ENCODE measurements at places on chromosomes 7 and 10.

DNA sequence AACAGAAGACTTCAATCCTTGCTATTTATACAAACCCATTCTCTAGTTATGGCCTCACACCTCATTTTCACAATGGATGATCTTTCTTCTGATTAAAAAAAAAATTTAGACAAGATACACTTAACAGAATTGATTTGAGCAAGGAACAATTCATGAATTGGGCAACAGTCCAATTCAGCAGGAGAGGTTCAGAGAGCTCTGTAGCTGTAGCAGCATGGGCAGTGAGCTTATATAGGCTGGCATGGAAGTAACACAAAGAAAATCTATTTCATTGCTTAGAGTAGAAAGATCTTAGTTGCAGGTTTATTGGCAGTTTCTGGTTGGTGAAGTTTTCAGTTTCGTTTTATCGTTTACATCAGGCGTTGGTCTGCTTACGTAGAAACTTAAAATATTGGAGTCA lies 23.0 kb upstream of the LRGUK start:
- no peak for DNase-seq

DNA sequence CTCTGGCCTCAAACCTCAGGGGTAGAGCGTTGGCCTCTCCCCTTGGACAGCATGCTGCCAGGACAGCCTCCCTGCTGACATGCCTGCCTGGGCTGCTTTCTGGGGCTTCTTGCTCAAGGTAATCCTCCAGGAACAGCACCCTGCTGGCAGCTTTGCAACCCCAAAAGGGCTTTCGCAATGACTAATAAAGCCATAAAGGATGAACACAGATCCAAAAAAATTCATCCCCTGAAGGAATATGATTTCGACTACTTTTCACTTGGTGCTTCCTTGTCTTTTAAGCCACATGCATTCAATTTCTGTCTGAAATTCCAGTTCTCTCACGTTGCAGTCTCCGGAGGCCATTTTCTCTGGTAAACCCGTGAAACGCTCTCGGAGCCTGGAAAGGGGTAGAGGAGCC lies 15.1 kb upstream of the SH3PXD2A start:
- DNase-seq = no peak

GRCh38 chr10:1872151-1872726 lies 134.9 kb upstream of the ADARB2 start:
- DNase-seq = no peak

- no peak for DNase-seq
Observed at GRCh38 chr7:44256459-44256858, 55.7 kb downstream of the YKT6 start.

DNA sequence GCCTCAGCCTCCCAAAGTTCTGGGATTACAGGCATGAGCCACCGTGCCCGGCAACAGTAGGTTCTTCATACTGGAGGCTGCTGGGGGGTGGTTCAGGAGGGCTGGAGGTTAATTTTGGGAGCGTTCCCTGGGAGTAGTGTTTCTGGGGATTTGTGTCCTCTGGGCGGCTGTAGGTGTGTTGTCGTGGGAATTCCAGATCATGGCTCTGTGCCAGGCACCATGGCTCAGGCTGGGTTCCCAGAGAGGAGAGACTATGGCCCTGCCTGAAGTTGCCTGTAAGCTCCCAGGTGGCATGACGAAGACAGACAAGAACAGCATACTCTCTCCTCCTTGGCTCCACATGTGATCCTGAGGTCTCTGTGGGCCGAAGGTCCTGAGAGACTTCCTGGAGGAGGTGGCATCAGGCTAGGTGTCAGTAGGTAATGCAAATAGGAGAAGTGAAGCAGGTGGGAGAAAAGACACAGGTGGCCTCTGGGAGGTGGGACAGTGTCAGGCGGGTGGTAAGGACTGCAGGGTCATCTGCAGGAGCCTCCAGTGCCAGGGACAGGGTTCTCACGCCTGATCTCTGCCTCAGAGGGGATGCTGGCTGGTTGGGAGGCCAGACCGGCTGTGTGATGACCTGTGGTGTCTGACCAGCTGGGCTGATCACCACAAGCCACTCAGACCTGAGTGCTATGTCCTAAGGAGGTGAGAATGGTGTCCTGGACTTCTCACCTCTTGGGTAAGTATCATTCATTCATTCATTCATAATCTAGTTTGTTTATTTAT lies 18.7 kb downstream of the CLIP2 start:
- DNase-seq = no peak

DNA sequence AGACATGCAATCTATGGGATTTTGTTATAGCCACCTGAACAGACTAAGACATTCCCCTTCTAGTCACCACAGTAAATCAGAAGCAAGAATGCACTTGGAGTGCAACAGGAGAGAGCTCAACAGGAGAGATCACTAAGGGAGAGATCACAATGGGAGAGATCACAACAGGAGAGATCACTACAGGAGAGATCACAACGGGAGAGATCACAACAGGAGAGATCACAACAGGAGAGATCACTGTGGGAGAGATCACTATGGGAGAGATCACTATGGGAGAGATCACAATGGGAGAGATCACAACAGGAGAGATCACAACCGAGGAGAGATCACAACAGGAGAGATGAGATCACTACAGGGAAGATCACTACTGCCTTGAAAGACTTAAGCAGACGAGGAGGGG lies 238.5 kb upstream of the PITRM1 start:
- no peak for DNase-seq

DNA sequence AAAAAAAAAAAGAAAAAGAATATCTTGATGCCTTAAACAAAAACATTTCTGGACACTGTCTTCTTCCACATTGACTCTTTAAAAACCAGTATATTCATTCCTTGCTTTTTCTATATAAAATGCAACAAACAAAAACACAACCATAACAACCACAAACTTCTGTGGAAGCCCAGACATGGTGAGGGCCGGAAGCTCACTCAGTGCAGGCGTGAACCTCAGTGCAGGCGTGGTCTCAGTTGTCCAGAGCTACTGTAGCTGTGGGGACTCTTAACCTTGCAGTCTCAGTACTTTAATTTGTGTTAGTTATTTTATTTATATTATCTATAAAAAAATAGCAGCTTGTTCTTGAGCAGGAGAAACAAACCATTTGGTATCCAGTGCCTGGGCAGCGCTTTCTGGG lies 131.8 kb downstream of the DOCK1 start:
- no peak for DNase-seq

- no peak for DNase-seq
Observed at GRCh38 chr10:122050311-122050710, 61.3 kb downstream of the TACC2 start.

DNA sequence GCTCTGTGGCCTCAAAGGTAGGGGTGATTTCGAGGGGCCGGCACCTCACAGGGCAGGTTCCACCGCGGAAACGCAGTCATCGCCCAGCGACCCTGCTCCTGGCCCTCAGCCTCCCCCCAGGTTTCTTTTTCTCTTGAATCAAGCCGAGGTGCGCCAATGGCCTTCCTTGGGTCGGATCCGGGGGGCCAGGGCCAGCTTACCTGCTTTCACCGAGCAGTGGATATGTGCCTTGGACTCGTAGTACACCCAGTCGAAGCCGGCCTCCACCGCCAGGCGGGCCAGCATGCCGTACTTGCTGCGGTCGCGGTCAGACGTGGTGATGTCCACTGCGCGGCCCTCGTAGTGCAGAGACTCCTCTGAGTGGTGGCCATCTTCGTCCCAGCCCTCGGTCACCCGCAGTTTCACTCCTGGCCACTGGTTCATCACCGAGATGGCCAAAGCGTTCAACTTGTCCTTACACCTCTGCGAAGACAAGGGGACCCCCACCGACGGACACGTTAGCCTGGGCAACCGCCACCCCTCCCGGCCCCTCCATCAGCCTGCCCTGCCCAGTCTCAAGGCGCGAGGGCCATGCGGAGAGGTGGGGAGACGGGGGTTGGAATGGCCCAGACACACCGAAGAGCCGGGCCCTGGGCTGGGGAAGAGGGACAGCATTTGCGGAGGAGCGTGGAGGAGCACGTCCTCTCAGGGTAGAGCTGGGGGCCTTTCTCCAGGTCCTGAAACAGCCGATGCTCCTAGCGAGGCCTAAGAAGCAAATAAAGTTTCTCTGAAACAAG lies 6.0 kb downstream of the SHH start:
- DNase-seq = no peak

- no peak for DNase-seq
Observed at GRCh38 chr7:98913026-98913425, 34.7 kb downstream of the TRRAP start.

DNA sequence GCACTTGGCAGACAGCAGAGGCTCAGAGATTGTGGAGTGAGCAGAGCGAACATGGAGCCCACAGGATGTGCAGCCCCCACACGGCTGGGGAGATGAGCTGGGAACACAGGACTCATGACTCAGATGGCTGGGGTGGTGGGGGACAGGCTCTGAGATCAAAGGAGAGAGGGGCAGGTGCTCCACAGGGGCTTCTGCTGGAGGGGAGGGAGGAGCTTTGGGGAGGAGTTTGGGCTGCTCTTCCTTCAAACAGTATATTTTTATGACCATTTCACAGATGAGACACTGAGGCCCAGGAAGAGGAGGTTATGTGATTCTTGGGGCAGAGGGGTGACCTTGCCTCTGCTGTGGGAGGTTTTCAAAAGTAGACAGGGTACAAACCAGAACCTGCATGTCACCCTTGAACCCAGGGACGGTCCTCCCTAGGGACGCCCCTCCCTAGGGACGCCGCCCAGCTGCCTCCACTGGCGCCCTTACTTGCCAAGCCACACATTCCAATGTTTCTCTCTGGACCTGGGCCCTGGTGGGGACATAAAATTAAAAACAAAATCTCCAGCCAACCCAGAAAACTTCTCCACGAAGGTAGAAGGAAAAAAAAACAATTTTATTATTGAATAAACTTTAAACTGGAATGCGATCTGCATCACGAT lies 981 bp upstream of the CRYGN start:
- no peak for DNase-seq

DNA sequence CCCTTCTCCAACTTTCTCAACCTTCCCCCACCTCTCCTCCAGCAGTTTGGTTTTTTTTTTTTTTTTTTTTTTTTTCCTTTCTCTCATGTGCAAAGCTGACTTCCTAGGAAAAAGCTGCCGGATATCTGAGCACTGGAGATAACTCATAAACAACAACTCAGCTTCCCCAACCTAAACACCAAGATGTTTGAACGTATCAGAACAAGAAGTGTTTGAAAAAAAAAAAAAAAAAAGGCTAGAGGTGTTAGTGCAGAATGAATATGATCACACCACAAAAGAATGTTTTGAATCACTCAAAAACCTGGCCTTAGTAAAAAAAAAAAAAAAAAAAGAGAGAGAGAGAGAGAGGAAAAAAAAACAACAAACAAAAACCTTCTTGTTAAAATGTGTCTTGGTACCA lies 11.2 kb downstream of the GATA3 start:
- DNase-seq = peak; percentile 98

DNA sequence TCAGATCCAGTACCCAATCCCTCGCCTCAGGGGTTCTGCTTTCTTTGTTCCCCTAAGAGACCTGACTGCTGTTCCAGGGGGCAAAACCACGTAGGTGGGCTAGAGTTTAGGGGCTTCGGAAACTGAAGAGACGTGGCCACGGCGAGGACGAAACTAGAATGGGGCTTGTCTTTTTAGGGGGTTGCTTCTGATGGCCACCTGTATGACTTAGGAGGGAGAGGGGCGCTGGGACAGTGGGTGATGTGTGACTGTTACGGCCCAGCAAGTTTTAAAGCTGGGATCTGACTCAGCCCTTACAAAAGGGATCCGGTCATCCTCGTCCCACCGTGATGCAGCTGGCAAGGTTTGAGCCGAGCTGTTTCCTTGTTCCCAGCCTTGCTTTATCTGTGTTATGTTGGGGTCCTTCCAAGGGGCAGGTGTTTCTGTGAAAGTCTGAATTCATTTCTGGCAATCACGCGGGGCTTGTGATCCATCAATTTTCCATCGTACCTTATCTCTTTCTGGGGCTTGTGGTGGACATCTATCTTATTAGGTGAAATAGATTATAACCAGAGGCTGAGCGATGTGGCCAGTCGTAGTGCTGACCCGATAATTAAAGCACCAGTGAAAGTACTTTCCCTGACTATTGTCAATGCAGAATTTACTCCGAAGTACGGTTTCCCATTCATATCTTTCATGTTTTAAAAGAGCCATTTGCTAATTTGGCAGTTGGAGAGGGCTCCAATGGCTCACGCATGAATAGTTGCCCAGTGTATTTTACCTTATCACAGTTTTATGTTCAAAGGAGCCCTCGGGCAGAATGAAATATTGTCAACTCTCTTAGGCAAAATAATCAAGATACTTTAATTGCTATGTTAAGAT lies 830 bp downstream of the MET start:
- DNase-seq = peak; percentile 60

GRCh38 chr10:18308600-18308999 lies 168.4 kb downstream of the CACNB2 start:
- no peak for DNase-seq

DNA sequence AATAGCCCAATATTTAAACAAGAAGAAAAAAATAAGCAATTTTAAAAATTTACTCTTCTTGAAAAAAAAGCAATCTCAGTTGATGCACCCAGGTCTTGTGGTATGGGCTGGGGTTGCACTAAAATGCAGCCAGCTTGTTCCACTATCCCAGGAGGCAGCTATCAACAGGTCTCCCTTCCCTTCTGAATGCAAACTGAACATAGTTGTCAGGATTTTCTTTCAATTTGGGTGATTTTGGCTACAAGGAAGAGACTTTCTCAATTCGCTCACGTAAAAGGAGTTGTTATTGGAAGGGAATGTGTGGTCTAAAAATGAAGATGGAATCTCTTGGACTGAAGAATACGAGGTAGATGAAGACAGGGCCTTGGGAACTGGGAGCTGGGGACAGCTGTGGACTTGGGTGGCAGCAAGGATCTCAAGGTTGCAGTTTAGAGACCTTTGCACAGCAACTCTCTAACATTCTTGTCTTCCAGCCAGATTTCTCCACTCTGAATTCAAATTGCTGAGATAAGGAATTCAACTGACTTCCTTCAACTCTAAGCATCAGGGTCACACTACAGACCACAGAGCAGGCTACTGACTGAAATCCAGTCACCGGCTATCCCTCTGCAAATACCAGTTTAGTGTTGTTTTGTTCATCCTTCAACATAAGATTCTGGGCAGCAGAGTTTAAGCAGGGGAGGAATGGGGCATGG lies 3.1 kb upstream of the TMEM26 start:
- DNase-seq = no peak

- no peak for DNase-seq
Observed at GRCh38 chr10:101565936-101566332, 22.1 kb downstream of the POLL start.

DNA sequence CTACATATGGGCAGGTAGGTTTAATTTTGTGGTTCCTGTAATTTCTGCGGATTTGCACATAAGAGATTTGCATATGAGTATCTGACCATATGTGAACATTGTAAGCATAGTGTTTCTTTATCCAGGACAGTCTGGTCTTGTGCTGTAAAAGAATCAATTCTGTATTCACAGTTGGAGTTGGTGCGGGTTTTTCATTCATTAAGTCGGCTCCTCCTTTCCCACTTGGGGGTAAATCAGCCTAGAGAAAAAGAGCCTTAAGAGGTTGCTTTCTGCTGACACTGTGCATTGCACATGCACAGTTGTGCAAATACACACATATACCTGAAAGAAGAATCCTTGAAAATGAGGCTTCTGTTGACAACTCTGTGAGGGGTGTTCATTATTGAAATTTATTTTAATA lies 6.1 kb upstream of the CYP26C1 start:
- DNase-seq = no peak

- DNase-seq = no peak
Observed at GRCh38 chr7:131995324-131995723, 438.9 kb upstream of the PODXL start.
